Lung (tissue), 17 donors: ENCODE measurements at places on chromosomes 2 and 18. TPM values are rescaled to one million over a fixed set of nuclear protein-coding genes. Genes with fewer than 3 reads are reported as not detected.
A peak's percentile ranks its signal among the peaks of the same experiment; 100 is the strongest.

DNA sequence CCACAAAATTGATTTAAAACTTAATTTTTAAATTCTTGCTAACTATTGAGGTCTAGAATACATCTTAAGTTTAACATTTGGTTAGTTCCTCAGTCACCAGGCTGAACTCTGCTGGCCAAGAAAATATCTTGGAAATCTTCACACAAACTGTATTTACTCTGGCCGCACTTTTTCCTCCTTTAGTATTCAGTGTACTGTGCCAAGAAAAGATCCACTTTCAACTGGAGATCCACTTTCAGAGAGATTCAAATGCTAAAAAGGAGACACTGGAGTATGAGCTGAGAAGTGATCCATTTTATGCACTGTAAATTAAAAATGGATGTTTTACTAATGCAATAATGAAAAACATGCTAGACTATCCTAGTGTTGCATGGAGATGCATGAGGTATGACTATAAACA, 98.1 kb downstream of the ANTXR1 start:
- peak; percentile 80 for DNase-seq
- H3K27me3 ChIP-seq, result no peaks in the 10 kb centered on the region
- H3K4me3 ChIP-seq, result no peak overlapping the region
- H3K27ac ChIP-seq, result no peak overlapping the region

GRCh38 chr2:188381614-188382013, 89.9 kb downstream of the GULP1 start:
- H3K4me3 ChIP-seq, result no peak overlapping the region
- no peak overlapping the region for H3K27ac ChIP-seq
- peaks cover 21% of the 10 kb centered on the region for H3K36me3 ChIP-seq
- H3K4me1 ChIP-seq, result no peaks in the 10 kb centered on the region
- no peaks in the 10 kb centered on the region for H3K27me3 ChIP-seq
- no peak for DNase-seq

DNA sequence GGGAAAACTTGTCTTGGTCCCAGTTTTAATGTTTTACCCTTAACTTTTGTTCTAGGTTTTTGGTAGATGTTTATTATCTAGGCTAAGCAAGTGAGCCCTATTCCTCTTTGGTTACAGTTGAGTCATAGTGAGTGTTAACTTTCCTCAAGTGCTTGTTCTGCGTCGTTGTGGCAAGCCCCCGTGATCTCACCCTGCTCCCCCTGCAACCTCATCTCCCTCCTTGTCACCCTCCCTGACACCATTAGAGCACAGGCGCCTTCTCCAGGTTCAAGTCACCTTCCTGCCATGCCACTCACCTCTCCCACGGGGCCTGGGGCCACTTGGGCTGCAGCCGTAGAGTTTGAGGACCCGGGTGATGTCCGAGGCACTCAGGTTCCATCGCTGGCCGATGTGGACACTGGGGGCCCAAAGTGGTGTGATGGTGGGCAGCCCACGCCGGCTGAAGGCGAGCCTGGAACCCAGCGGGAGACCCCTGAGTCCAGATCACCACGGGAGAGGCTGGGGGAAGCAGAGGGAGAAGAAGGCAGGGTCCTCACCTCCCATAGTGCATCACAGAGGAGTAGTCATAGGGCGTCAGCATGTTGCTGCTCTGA, 8.7 kb downstream of the ASTL start:
- no peak overlapping the region for H3K4me3 ChIP-seq
- H3K27ac ChIP-seq, result no peak overlapping the region
- H3K4me1 ChIP-seq, result no peaks in the 10 kb centered on the region
- no peaks in the 10 kb centered on the region for H3K36me3 ChIP-seq
- no peak for DNase-seq

DNA sequence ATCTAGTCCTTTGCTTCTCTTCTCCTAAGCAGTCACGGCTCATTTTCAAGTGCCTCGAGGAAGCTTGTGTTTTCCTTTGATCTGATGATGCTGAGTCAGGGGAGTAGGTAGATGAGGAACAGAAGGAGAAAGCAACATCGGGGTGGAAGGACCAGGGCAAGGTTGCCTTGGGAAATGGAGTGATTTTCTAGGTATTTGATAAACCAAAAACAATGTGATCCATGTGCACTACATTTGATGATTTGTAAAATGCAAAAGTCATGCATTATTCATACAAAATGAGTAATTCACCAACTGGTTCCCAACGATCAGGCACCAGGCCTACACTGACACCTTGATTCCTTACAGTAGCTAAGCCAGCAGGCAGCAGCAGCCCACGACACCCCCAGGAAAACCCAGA, 205.3 kb downstream of the ANAPC1 start:
- H3K27me3 ChIP-seq, result peaks cover 3% of the 10 kb centered on the region
- no peak for DNase-seq

SNED1 gene
- total RNA-seq, result 74.6 TPM

GNAL gene
- total RNA-seq, result 3.5 TPM

- no peak overlapping the region for H3K4me3 ChIP-seq
These were observed 75.9 kb downstream of the PTGR3 start for GRCh38 chr18:75132931-75133525.

L3MBTL4 gene
- 16.8 TPM for total RNA-seq

GRCh38 chr2:29255004-29255403, 139.8 kb downstream of the CLIP4 start:
- no peak for DNase-seq
- no peak overlapping the region for H3K4me3 ChIP-seq
- no peak overlapping the region for H3K27ac ChIP-seq
- H3K36me3 ChIP-seq, result no peaks in the 10 kb centered on the region

GRCh38 chr18:5239447-5239846, 42.4 kb upstream of the AKAIN1 start:
- no peaks in the 10 kb centered on the region for H3K27me3 ChIP-seq
- no peak overlapping the region for H3K27ac ChIP-seq
- peaks cover 22% of the 10 kb centered on the region for H3K36me3 ChIP-seq
- DNase-seq, result no peak
- H3K4me1 ChIP-seq, result peaks cover 4% of the 10 kb centered on the region

DNA sequence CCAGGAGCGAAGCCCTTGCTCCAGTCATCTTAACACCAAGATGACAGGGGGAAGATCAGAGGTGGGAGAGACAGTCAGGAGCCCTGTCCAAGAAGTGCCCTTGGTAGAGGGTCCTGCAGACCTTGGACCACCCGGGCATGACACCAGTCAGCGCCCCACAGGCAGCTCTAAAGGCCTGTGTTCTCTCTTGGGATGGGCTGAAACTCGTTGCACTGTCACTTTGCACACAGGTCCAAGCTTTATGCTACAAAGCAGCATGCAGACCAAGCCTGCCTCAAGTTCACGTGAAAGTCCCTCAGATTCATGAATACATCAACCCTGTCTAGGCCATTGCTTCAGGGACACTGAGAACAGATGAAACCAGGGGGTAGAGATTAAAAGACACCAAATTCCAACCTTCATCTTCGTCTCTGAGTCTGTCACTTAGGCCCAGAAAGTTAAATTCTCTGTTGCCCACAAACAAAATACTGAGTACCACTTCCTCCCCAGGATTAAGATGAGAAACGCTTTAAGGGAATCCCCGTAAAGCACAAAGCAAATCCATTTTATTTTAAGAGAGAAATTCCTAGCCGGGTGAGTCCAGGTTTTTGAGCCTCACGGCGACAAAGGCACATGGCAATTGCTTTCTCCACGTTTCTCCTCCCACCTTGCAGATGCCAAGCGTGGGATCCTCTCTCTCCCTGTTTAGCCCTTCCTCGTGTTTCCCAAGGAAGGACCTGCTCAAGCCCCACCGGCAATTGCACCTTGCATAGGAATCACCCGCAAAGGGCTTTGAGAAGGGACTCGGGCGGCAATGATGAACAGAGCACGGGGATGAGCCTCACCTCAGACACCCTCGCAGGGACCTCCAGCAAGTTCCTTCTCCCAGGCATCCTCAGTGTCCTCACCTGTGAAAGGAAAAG, 75.0 kb upstream of the ID2 start:
- no peaks in the 10 kb centered on the region for H3K4me1 ChIP-seq
- no peak overlapping the region for H3K27ac ChIP-seq
- no peaks in the 10 kb centered on the region for H3K36me3 ChIP-seq
- DNase-seq, result no peak

DNA sequence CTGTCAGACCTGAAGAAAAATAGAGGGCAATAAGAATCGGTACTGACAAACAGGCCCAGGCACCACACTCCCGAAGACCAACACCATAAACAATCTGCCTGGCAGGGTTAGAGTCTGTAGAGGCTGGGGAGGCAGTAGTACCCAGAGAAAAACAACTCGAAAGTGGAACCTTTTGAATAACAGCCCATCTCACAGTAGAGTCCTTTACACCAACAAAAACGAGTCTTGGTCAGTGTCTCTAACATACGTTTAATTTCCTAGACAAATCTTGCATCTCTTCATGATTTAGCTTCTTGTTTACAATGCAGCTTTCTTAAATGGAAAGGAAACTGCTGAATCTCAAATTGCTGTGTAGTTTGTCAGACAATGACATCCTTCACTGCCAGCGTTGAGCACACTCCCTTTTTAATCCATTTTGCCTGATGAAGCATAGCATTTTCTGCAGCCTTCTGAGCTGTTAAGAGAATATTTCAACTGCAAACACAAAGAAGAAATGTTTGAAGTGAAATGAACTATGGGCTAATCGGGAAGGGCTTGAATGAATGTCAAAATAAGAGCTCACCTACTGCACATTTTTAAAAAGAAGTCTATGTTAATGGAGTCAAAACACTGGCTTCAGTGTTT, 73.1 kb upstream of the DSG1 start:
- no peaks in the 10 kb centered on the region for H3K27me3 ChIP-seq
- no peak overlapping the region for H3K27ac ChIP-seq
- H3K36me3 ChIP-seq, result no peaks in the 10 kb centered on the region
- peaks cover 1% of the 10 kb centered on the region for H3K4me1 ChIP-seq
- no peak overlapping the region for H3K4me3 ChIP-seq

GRCh38 chr2:63334910-63335309, 253.4 kb downstream of the WDPCP start:
- H3K4me3 ChIP-seq, result no peak overlapping the region
- no peaks in the 10 kb centered on the region for H3K36me3 ChIP-seq
- H3K27ac ChIP-seq, result no peak overlapping the region

- H3K27ac ChIP-seq, result no peak overlapping the region
- DNase-seq, result no peak
- H3K4me3 ChIP-seq, result no peak overlapping the region
- peaks cover 7% of the 10 kb centered on the region for H3K4me1 ChIP-seq
- H3K36me3 ChIP-seq, result no peaks in the 10 kb centered on the region
- peaks cover 25% of the 10 kb centered on the region for H3K27me3 ChIP-seq
These were observed 4.7 kb downstream of the LONRF2 start for GRCh38 chr2:100317634-100318033.

DNA sequence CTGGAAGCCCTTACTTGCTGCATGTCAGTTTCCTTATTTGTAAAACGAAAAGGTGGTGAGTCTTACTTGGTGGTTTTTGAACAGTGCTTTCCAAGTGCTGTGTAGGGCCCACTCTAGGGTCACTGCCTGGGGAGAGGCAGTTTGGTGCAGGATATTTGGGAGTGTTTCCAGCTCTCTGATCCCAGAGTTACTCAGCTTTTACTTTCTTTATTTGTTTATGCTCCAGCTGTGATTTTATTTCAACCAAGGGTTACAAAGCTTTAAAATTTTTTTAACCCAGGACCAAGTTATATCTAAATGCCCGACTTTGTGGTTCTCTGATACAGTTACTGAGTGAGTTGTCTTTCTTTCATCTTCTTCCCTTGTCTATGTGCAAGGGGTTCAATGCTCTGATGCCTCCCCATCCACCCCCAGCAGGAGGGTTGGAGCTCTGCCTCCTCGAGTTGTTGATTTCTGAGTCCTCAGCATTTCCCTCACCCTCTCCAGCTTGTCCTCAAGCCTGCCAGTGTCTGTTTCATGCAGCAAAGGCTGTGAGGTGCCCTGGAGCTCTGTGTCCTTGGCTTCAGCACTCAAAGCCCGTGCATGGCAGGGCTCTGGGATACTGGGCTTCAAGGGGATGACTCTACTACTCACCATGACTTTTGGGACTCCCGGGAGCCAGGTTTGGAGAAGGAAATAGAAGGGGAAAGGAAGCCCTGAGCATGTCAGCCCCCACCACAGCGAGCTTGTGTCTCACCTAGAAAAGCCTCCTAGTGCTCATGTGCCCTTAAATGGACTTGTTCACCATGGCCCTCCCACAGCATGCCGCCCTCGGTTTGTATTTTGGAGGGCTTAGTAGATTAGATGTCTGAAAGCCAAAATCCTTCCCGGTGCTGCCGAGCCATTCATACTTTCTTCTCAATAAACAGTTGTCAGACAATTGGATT, 236.8 kb downstream of the SETBP1 start:
- H3K27ac ChIP-seq, result no peak overlapping the region
- no peaks in the 10 kb centered on the region for H3K36me3 ChIP-seq
- no peaks in the 10 kb centered on the region for H3K4me1 ChIP-seq
- H3K27me3 ChIP-seq, result no peaks in the 10 kb centered on the region

DNA sequence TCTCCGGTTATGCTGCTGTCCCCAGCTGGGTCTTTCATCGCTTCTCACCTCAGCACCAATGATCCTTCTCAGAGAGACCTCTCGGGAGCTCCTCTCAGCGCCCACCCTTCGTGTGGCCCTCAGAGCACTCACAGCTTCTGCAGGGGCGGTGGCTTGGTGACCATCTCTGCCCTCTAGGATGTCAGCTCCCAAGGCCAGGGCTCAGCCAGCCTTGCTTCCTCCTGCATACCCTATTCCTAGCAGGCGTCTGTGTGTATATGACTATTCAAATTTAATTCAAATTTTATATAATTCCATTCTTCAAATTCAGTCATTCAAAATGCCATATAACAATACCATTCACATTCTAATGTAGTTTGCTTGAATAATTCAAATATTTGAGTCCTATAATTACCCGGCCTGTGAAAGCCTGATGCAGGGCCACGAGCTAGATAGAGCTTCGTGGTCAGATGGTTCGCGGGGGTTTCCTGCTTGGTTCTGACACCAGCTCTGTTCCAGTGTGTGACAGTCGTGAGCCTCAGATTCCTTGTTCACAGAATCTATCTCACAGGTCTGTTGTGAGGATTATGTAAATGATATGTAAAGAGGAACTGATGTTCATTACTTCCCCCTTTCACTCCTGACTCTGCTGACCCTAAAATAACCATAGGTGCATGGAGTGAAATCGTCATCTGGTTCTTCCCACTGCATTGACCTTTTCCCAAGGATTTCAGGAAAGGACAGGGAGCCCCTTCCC, 94.0 kb upstream of the CNGA3 start:
- DNase-seq, result no peak
- no peak overlapping the region for H3K4me3 ChIP-seq
- H3K4me1 ChIP-seq, result no peaks in the 10 kb centered on the region
- no peaks in the 10 kb centered on the region for H3K36me3 ChIP-seq

ELOA2 gene
- not detected for total RNA-seq

DNA sequence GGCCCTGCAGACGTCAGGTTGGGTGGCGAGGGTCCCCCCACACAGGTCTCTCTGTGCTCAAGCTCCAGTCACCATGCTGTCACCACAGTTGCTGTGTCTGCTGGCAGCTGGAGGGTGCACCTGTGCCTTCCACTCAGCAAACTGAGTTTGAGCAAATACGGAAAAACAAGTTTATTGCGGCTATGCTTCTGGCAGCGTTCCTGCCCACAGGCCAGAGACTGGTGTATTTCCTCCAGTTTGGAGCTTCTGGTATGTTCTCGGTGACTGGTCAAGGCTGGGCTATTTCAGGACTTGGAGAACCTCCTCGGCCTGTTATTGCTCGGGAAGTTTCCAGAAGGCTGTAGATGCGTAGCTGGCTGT, 132.6 kb downstream of the SEPTIN10 start:
- DNase-seq, result peak; percentile 68
- H3K36me3 ChIP-seq, result no peaks in the 10 kb centered on the region
- no peak overlapping the region for H3K4me3 ChIP-seq
- no peak overlapping the region for H3K27ac ChIP-seq

DSG1 gene
- total RNA-seq, result not detected

RBMS1 gene
- 93.4 TPM for total RNA-seq

- peaks cover 38% of the 10 kb centered on the region for H3K4me1 ChIP-seq
- no peaks in the 10 kb centered on the region for H3K36me3 ChIP-seq
- no peak overlapping the region for H3K4me3 ChIP-seq
- no peak overlapping the region for H3K27ac ChIP-seq
- H3K27me3 ChIP-seq, result no peaks in the 10 kb centered on the region
- DNase-seq, result no peak
These were observed 183.4 kb downstream of the NEDD4L start for GRCh38 chr18:58227361-58227930.
